NCI-H1436 treated with DMSO at 0.1 percent for 48 hours (cell line): ENCODE measurements at places on chromosomes 13 and 19.
A peak's percentile ranks its signal among the peaks of the same experiment; 100 is the strongest.

DNA sequence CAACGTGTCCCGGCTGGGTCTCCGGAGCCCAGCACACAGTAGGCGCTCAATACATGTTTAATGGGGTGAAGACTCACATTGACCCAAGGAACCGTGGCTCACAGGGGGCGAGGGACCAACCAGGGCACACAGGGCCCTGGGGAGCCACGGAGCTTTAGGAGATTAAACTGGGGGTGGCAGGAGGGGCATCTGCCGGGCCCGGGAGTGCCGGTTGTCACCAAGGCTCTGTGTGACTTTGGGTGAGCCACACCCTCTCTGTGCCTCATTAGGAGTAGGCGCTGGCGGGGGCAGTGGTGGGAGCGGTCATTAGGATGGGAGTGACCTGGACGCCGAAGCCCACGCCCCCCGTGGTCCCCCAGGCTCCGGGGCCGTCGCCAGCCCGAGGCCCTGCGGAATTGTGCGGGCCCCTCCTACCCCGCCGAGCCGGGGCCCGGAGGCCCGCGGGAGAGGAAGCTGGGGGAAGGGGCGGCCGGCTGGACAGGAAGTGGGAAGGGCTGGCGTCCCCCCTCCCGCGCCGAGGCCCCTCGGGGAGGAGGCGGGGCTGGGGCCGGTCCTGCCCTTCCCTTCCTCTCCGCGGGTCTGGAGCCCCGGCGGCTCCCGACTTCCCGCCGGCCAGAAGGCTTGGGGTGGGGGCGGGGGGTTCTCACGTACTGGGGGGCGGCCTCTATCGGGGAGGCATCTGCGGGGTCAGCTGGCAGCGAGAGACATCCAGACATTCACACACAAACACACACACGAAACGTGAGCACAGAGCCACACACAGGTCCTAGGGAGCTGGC, 1.8 kb upstream of the SSBP4 start:
- no peak for DNase-seq

DNA sequence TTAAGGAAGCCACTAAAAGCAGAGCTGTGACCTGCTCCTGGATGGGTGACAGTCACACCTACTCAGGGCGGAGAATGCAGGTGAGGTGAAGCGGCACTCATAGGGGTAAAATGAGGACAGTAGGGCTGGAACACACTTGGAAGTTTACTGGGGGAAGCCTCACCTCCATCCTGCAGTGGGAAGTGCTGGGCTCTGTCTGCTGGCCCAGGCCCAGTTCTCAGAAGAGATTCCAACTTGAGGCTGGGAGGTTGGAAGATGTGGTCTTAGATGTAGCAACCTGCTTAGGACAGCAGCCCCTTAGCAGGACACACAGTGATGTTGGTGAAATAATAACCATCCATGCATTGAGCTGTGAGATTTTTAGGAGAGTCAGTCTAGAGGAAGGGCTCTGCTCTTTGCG, 4.6 kb downstream of the MEDAG start:
- DNase-seq = no peak

DNA sequence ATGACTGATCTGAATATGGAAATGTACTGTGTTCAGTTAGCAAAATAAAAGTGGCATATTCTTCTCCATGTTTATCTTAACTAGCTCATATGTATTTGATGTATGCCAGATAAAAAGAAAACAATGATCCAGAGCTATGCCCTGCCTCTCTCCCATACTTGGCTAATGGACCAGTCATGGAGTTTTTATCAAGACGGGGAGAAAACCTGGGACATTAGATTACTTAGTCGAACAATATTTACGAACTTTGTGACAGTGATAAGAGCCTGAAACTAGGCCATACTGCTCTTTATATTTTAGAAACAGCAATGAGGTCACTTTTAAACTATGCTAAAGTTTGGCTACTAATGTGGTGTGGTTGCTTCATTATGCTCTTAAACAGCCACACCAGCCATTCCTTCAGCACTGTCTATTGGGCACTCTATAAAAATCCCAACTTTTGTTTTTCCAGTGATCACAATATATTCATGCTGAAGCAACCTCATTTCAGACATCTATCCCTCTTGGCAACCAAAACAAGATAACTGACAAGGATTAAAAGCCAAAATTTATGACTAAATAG, 265.0 kb downstream of the FGF14 start:
- no peak for DNase-seq

GRCh38 chr13:32960626-32961025, 55.6 kb upstream of the KL start:
- DNase-seq = no peak

DNA sequence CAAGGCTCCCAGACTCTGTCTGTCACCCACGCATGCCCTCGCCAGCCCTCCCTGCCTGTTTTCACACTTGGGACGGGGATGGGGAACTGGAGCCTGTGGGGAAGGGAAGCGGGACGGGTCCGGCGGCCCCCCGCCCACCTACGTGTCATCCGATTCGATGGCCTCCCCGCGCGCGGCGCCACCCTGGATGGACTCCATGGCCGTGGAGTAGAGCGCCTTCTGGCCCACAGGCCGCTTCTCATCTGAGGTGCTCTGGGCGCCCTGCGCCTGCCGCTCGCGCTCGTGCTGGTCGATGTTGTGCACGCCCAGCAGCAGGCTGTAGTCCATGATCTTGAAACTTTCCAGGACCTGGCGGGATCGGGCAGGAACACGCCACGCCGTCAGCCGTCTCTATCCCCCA, 25.1 kb upstream of the CACTIN start:
- no peak for DNase-seq

- peak; percentile 51 for DNase-seq
Observed at GRCh38 chr19:5037936-5038335, 69.0 kb downstream of the KDM4B start.
